ENCODE measurements at places on chromosomes 5 and 9. TPM values are rescaled to one million over a fixed set of nuclear protein-coding genes. Genes with fewer than 3 reads are reported as not detected.

The PHF24 gene
- total RNA-seq: 0.14 TPM

The FBXL7 gene
- 1.3 TPM for total RNA-seq

The CTNND2 gene
- not detected for total RNA-seq

The RANBP6 gene
- 10.6 TPM for total RNA-seq

The MEF2C gene
- total RNA-seq: 0.02 TPM

The SLC9A3 gene
- 2.2 TPM for total RNA-seq

The PCDHGB6 gene
- total RNA-seq: 0.10 TPM

The IDNK gene
- 7.6 TPM for total RNA-seq

The GZMA gene
- not detected for total RNA-seq

The FOXI1 gene
- total RNA-seq: not detected

The OR13J1 gene
- total RNA-seq: not detected

The SCGB3A1 gene
- not detected for total RNA-seq

The PCDHA1 gene
- total RNA-seq: 0.29 TPM

The ZNF658 gene
- 1.7 TPM for total RNA-seq

The GABRA1 gene
- not detected for total RNA-seq

The TMEM171 gene
- total RNA-seq: 6.6 TPM

The UNC13B gene
- 13.1 TPM for total RNA-seq

The IRX1 gene
- not detected for total RNA-seq

The ZBED3 gene
- total RNA-seq: 4.7 TPM

The PAEP gene
- total RNA-seq: 0.27 TPM

The PTGDS gene
- 0.67 TPM for total RNA-seq

The SLC34A1 gene
- total RNA-seq: not detected

The STING1 gene
- total RNA-seq: 0.66 TPM

The KCTD16 gene
- 0.02 TPM for total RNA-seq

Data from A549 treated with Hydrocortisone at 1 μM for 4 hours (cell line).